ENCODE measurements at places on chromosomes 2 and 18.

GRCh38 chr2:133568598-133568997 lies 335 bp upstream of the NCKAP5 start:
- DNase-seq = no peak

GRCh38 chr2:86453836-86454235 lies 12.7 kb downstream of the KDM3A start:
- no peak for DNase-seq

GRCh38 chr18:49616618-49617328 lies 54.9 kb downstream of the LIPG start:
- no peak for DNase-seq

DNA sequence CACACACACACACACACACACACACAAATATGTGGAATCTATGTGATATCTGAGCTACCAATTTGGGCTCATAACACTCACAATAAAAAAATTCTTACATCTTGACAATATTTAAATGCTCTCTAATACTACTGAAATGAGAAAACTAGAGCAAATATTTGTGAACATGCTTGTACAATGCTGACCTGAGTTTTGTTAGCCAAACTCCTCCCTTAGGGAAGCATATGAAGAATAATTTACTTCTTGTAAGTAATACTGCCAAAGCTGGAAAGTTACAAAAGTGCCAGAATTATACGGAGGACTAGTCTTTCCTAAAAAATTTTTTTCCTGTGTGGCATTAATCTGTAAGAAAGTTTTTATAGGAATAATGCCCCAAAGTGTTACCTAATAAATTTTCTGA lies 18.5 kb downstream of the MBD2 start:
- no peak for DNase-seq

- DNase-seq = no peak
These were observed 66.0 kb upstream of the HAAO start for GRCh38 chr2:42858140-42859005.

DNA sequence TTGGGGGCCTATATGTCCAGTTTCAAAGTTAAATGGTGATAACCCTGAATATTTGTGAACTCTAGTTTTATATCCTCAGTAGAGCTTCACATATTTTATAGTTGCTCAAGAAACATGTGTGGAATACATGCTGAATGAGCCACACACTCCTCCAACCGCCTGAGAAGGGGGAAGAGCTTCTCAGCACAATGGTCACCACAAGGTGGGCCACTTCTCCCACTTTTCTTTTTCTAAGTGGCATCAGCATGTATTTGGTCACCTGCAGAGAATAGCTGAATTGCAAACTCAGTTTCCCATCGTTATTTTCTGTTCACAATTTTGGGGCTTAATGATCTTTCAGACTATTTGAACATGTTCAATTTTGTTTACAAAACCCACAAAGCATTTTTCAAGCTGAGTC lies 340.5 kb downstream of the PARD3B start:
- no peak for DNase-seq

- DNase-seq = no peak
These were observed 16.3 kb downstream of the CAPG start for GRCh38 chr2:85393836-85394235.

DNA sequence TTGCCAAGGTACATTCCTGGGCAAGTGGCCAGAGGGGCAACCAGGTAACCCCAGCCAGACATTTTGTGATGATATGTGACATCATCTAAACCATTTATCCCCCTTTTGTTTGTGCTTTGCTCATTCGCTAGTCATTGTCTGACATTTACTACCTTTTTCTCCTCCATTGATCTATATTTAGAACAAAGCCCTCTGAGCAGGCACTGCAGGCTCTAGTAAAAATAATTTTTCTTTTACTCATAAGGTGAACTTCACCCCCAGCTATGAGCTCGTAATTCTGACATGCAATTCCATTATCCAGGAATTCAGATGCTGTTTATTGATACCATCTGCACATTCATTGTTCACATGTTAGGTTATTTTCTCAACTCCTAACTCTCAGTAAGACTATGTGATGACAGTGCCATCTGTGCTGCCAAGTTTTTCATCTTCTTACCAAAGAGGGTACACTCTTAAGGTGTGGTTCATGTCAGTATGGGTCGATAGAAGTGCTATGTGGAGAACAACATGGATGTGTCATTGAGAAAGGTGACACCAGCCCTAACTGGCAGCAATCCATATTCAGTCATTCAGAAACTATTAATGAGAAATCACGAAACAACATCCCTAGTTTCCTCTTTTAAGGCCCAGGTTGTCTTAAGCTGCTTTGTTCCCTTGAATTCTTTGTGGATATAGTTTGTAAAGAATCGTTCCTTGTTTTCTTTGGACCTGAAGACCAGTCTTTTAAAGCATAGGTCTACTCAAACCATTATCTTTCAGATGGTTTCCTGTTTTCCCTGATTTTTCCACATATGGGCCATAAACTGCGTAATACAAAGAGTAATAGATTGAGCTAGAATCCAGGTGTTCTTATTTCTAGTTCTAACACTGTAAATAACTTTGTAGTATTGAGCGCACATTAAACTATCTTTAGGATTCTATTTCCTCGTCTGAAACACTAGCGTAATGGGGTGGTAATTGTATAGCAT lies 978.1 kb upstream of the CDH2 start:
- DNase-seq = no peak

- no peak for DNase-seq
These were observed 22.5 kb downstream of the GATA6 start for GRCh38 chr18:22191923-22192322.

DNA sequence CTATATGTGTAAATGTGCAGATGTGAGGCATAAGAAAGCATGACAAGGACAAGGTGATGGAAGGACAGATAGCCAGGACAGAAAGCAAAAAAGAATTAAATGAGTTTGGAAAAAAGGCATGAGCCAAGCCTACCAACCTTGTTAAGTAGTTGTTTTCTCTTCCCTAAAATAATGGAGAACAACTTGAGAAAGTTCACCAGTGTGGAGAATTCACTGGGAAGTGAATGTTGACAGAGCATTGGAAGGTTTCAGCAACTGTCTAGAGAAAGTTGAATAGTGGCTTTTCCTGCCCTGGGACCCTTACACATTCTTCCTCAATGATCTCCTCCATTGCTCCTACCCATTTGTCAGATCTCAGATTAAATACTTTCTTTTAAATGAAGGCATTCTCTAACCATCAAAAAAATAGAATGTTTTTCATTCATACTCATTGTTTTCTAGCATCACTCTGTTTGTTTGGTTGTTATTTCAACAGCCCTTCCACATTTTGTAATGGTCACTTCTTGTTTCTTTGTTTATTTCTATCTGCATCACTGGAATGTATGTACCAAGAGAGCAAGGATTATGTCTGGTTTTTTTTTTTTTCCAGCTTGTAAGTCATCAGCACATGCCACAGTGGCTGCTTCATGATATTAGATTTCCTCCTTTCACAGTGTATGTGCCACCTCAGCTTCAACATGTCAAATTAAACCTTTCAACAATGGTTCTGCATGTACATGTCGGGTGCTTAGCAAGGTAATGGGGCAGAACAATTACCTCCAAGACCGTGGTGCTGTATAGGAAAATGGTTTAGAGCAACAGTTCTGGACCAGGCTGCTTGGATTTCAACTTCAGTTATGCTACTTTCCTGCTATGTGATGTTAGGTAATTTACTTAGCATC lies 586.0 kb upstream of the VRK2 start:
- DNase-seq = no peak

DNA sequence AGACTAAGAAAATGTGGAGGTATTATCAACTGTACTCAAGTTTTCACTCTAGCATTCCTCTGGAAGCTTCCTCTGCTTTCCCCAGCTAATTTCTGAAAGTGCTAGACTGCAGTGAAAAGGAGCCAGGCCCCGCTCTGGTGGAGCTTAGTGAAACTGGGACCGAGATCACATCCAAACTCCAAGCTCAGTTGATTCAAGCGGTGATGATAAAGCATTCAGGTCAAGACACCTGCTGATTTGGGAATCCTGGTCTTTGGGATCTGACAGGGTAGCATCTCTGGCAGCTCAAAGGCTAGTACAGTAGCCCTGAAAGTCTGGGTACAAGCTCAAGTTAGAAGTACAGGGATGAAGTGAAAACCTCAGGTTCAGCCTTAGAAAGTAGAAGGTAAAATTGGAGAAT lies 120.2 kb upstream of the CRIM1 start:
- no peak for DNase-seq

GRCh38 chr2:37871456-37872191 lies 53.5 kb upstream of the RMDN2 start:
- DNase-seq = no peak

GRCh38 chr2:43202289-43202688 lies 24.1 kb downstream of the ZFP36L2 start:
- DNase-seq = no peak

DNA sequence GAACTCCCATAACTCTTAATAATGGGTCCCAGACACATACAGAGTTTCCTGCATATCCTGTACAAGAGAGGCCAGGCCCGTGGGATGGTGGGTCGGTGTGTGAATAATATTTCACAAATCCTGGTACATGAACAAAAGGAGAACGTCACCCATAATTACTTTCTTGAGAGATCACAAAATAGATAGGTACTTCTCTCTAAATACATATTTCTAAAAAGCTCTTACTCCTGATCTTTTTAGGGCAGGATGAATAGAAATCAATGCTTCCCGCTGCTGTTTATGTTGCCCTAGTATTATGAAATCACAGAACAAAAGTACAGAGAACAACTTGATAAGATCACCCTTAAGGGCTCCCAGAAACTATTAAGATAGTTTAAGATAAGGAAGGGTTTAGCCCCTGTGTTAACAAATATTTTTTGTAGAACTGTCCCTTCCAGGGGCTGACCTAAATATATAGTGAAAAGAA lies 5.4 kb downstream of the IRS1 start:
- no peak for DNase-seq

- no peak for DNase-seq
These were observed 66.4 kb downstream of the KCNG2 start for GRCh38 chr18:79864006-79864725.

- DNase-seq = no peak
These were observed 4.7 kb downstream of the ESPNL start for GRCh38 chr2:238104691-238105371.

GRCh38 chr2:16069663-16069932 lies 129.2 kb downstream of the MYCN start:
- no peak for DNase-seq

GRCh38 chr2:126244937-126245336 lies 411.0 kb upstream of the GYPC start:
- DNase-seq = no peak

DNA sequence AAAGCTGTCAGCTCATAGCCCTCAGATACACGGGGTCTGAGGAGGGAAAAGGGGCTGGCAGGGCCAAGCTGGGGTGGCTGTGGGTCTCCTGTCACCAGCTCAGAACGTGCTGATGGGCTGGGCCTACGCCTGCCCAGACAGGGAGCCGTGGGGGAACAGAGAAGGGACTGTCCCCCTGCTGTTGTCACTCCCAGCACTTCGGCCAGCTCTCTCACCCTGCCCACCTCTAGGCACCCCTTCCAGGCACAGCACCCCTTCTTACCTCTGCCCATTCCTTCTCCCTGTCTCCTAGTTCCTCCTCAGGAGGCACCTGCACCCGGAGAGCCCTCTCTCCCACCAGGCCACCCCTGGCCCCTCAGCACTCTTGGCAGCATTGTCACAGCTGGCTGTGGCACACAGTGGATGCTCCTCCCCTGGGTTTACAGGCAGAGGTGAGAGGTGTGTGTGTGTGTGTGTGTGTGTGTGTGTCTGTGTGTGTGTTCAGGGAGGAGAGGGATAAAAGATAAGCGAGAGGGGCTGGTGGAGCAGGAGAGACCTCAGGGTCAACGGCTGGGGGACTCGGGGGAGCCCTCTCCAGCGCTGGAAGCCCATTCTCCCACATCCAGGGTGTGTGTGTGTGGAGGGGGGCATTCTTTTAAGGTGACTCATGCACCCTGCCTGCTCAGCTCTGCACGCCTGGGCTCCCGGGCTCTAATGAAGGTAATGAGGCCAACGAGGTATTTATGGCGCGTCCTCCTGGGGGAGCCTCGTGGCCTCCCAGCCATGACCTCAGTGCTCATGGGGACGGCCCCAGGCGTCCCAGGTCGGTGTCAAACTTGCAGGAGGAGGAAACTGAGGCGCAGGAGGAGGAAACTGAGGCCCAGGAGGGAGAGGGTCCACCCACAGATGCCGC lies 66.1 kb upstream of the SMAD7 start:
- no peak for DNase-seq

- DNase-seq = no peak
These were observed 70.4 kb upstream of the HDAC4 start for GRCh38 chr2:239471011-239471792.

- DNase-seq = no peak
These were observed 19.8 kb downstream of the ARL5A start for GRCh38 chr2:151808258-151809072.

- DNase-seq = no peak
These were observed 237.6 kb downstream of the PRKCE start for GRCh38 chr2:45889053-45889452.

DNA sequence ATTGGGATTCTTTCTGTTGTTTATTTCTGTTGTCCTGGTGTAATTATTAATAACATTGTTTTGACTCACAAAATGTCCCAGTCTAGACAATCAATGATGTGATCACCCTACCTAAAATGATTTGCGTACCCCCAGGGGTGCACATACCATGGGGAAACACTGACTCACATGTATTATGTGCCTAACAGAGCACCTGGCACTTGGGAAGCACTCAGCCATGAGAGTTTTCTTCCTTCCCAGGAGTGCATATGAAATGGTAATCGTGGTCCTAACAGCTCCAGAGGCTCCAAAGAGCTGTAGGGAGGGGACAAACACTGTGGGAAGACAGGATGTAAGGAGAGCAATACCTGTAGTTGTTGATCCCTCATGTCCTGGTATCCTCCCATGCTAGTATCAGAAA lies 187.8 kb upstream of the ERBB4 start:
- DNase-seq = no peak

DNA sequence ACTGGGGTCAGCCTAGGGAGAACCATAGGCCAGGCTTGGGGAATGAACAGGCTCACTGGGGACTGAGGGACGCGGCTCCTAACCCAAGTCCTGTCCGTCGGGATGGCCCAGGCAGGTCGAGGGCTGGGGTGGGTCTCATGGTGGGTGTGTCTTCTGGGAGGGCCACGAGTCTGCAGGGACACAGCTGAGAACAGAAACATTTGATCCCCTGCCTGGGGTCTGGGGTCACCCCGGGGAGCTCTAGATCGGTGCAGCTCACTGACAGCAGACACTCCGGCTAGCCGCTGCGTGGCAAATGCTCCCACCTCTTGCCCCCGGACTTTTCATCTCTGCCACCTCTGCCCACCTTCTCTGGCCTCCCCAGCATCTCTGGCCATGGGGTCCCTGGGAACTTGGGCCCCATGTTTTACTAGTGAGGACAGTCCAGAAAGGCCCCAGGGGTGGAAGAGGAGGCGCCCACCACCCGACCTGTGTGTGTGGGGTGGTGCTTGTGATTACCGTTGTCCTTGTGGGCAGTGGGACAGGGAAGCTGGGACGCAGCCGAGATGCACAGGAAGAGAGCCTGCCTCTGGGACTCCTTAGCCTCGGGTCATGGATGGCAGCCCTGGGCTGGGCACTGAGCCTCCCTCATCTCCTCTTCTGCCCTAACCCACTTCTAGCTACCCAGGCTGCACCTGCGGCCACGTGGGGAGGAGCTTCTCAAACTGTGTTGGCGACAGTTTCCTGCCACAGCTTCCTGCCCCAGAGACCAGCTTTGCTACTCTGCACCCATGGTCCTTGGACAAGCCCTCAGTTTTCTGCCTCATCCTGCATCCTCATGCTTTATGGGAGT lies 4.9 kb downstream of the ZAP70 start:
- DNase-seq = no peak

GRCh38 chr2:75465317-75465984 lies 95.3 kb downstream of the EVA1A start:
- DNase-seq = no peak

- DNase-seq = no peak
These were observed 73.8 kb upstream of the KLHL29 start for GRCh38 chr2:23311186-23311585.

GRCh38 chr18:58038063-58038462 lies 6.0 kb upstream of the NEDD4L start:
- DNase-seq = no peak

All from stimulated activated CD4-positive, alpha-beta T cell treated with anti-CD3 and anti-CD28 coated beads, Interleukin-1b, Interleukin-23, amount 100 ng/mL, for 1 hour (primary cell).